ENCODE measurements at places on chromosomes 12 and 14. TPM values are rescaled to one million over a fixed set of nuclear protein-coding genes. Genes with fewer than 3 reads are reported as not detected.

The ALG10 gene
- 17.4 TPM for total RNA-seq

The IAPP gene
- not detected for total RNA-seq

DNA sequence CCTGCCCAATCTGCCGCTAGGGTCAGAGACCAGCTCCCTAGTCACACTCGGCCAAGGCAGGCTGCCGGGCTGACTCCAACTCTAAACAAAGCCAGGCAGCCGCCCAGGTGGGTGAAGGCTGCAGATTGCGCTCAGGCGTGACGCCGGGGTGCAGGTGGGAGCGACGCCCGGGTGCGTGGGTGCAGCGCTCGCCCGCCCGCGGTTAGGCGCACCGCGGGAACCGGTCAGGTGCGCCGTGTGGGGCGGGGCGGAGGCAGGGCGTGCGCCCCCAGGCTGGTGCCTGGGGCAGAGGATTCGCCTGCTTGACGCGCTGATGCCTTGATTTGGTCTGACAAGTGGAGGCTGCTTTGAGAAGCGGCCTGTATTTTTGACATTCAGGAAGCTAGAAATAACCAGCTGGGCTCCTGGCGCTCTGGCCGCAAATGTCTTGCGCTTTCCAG, 126.7 kb upstream of the HIF1A start:
- peak overlapping the region; percentile 46 for H3K27ac ChIP-seq
- H3K36me3 ChIP-seq = peaks cover 16% of the 10 kb centered on the region
- H3K4me1 ChIP-seq = peaks cover 77% of the 10 kb centered on the region
- peak; percentile 49 for DNase-seq
- no peaks in the 10 kb centered on the region for H3K27me3 ChIP-seq
- peak overlapping the region; percentile 48 for H3K4me3 ChIP-seq

GRCh38 chr14:60094306-60094897, 2.7 kb downstream of the PCNX4 start:
- H3K4me3 ChIP-seq = peak overlapping the region; percentile 79
- peaks cover 44% of the 10 kb centered on the region for H3K36me3 ChIP-seq
- no peaks in the 10 kb centered on the region for H3K27me3 ChIP-seq
- DNase-seq = peak; percentile 30
- H3K27ac ChIP-seq = peak overlapping the region; percentile 77

- H3K36me3 ChIP-seq = no peaks in the 10 kb centered on the region
- H3K27ac ChIP-seq = no peak overlapping the region
- no peak overlapping the region for H3K4me3 ChIP-seq
- H3K27me3 ChIP-seq = no peaks in the 10 kb centered on the region
- DNase-seq = no peak
Observed at GRCh38 chr14:26729851-26730250, 132.0 kb upstream of the NOVA1 start.

The TMEM229B gene
- total RNA-seq = 0.76 TPM

The TAS2R46 gene
- total RNA-seq = 1.1 TPM

- DNase-seq = peak; percentile 33
- H3K4me1 ChIP-seq = peaks cover 30% of the 10 kb centered on the region
- no peaks in the 10 kb centered on the region for H3K36me3 ChIP-seq
Observed at GRCh38 chr14:50099335-50099734, 17.0 kb downstream of the VCPKMT start.

- no peak for DNase-seq
- no peaks in the 10 kb centered on the region for H3K27me3 ChIP-seq
- no peak overlapping the region for H3K4me3 ChIP-seq
- no peak overlapping the region for H3K27ac ChIP-seq
- H3K36me3 ChIP-seq = peaks cover 10% of the 10 kb centered on the region
- H3K4me1 ChIP-seq = peaks cover 11% of the 10 kb centered on the region
Observed at GRCh38 chr12:54232790-54233189, 44.0 kb upstream of the SMUG1 start.

Data from Calu3 (cell line).